Transverse colon (tissue), 4 donors: ENCODE measurements at places on chromosomes 1 and 21.

- DNase-seq, result peak; percentile 11
Measured at GRCh38 chr1:163897412-163898155, 575.8 kb downstream of the NUF2 start.

DNA sequence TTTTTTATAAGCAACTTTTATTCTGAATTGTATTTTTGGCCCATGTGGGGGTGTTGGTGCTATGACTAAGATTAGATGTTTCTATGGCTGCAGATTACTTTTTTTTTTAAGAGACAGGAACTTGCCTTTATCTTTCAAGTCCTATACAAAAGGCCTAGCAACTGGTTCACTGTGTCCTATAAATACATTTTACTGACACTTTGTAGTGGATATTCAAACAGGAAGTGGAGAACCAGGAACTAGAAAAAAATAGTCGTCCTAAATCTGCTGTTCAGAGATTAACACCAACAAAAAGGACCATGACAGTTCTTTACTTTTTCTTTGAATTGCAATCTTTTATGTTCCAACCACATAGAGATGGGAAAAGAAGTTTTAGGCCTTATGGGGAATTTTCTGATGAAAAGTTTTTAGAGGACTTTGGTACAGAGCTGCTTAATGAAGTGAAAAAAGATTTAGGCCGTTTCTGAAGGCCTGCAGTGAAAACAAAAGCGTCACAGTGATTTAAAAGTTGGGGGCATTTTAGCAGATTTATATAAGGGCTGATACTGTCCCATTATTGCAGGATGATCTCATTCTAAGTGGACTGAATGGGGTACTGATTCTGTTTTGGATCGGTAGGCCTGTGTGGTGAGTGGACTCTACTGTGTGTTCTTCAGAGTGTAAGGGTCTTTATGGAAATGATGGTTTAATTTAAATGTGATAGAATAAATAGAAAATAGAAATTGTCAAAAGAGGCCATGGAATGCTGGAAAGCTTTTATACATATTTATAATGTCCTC, 136.4 kb upstream of the DEPDC1 start:
- DNase-seq, result no peak

DNA sequence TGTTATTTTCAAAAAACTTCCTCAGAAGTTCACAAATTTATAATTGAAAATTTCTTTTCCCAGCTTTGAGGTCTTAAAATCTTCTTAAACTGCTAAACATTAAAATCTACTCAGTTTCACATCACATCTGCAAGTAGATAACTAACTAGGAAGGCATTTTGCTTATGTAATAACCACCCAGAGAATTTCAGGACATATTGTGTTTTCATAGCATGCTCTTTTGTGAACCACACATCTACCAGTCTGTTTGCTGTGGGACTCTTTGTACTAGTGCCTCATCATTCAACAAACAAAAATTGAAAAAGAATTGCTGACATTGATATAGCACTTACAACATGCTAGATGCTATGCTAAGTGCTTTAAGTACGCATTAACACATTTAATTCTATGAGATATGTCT, 31.6 kb upstream of the C1orf146 start:
- no peak for DNase-seq

DNA sequence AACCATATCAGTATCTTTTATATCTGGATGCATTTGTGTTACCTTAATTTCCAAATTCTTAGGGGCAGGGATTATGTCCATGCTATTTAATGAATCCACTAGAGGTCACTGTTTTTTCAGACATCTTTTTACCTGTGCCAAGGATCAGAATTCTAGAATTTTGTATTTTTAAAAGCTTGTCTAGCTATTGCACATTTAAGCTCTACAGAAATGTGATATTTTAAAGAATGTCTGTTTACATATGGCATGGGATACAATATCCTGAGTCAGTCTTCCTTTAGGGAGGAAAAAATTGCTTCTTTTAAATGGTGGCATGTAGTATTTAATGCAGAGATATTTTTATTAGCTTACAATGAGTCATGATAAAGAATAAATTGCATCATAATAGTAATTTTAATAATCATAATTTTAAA, 11.3 kb downstream of the RPAP2 start:
- DNase-seq, result no peak

DNA sequence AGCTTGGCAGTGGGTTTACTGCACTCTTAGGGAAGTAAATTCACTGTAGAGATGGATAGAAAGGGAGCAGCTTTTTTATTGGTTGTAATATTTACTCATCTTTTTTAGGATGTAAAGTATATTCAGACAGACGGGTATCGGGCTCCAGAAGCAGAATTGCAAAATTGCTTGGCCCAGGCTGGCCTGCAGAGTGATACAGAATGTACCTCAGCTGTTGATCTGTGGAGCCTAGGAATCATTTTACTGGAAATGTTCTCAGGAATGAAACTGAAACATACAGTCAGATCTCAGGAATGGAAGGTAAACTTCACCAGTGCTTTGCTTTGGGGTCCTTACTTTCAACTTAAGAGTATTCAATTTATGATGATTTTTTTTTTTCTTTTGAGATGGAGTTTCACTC, 3.2 kb downstream of the UHMK1 start:
- no peak for DNase-seq

GRCh38 chr1:194277927-194278326, 1091.5 kb upstream of the B3GALT2 start:
- no peak for DNase-seq

GRCh38 chr1:42817976-42818375, 779 bp upstream of the SVBP start:
- DNase-seq, result no peak

DNA sequence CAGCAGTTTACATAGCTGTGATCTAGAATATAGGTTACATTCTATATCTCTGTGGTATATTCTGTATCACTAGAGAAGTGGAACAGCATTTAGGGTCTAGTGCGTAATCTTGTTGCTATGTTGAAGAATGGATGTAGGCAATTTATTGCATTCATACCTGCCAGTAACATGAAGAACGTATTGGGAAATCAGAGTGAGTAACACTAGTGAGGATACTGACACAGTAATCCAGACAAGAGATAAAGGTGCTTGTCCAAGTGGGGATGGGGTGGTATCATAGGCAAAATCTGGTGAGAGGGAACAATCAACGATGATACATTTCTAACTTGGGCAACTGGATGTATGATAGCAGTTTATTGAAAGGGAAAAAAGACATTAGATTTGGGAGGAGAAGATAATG, 9.8 kb downstream of the PPP2R5A start:
- no peak for DNase-seq
